ENCODE measurements at places on chromosomes 3 and 15.
A peak's percentile ranks its signal among the peaks of the same experiment; 100 is the strongest.

- no peak for DNase-seq
These were observed 52.7 kb downstream of the SACM1L start for GRCh38 chr3:45741742-45742460.

DNA sequence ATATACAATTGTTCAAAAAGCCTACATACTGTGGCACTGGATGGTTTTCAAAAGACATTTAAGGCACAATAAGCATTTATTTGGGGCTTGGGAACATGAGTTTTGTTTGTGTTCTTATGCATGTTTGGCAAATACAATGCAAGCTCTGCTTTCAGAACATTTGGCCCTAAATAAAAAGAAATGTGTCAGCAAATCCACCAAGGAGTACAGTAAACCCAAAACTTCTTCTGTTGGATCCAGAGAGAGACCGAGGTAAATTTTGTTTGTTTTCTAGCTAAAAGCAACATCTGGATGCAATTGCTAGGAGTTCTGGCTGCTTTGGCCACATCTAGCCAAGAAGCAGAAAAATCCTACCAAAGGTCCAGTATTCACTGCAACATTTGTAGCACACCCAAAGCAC, 168.8 kb downstream of the DCLK3 start:
- no peak for DNase-seq

DNA sequence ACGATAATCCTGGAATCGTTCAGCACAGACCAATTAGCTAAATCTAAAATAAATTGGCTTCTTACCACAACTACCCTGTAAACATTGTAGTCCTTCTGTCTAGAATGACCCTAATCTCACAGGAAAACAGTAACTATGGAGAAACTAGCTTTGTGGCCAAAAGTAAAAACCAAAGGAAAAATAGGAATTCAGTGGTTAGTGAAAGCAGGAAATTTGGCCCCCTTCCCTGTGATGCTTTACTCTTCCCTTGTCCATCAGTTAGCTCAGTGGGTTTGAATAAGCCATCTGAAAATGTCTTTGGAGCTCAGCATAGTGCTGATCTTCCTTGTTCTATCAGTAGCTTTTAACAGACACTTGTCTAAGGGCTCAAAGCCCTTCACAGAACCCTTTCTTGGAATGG, 1.6 kb downstream of the NMD3 start:
- no peak for DNase-seq

DNA sequence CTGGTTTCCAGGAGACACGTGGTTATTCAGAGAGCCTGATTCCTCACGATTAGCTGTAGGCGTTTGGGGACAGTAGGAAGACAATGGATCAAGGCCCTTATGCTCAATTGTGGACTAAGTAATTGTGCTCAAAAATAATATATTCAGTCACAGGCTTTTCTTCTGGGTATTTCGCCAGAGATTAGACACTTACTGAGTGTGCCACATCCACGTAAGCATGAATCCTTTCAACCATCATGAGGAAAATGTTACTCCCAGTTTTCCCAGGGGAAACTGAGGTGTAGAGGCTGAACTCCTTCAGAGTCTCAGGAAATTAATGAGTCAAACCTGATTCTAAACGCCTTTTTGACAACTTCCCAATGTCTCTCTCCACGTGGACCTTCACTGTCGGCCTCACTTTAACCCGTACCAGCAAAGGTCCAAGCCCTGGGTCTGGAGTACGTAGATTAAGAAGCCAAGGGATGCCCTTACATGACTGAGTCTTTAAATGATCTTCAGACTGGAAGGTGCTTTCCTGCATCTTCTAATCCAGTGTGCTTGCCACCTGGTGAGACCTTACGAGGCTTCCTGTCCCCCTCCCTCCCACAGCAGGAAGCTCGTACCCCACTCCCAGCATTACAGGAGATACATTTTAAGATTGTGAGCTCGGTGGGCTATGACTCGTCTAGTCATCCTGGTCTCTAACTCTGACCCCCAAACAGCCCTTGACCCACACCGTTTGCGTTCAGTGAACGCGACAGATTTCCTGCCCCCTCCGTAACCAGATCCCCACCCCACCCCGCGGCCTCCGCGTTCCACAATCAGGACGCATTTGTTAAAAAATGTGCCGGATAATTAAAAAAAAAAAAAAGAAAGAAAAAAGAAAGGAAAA, 1.7 kb downstream of the PKM start:
- DNase-seq: peak; percentile 41

- no peak for DNase-seq
These were observed 321.0 kb upstream of the TGFBR2 start for GRCh38 chr3:30285188-30286006.

GRCh38 chr3:64319391-64319790, 94.1 kb upstream of the PRICKLE2 start:
- DNase-seq: no peak

All from stimulated activated naive CD8-positive, alpha-beta T cell treated with anti-CD3 and anti-CD28 coated beads, Interleukin-15, Interleukin-2, amounts not matched to agents 100 U/mL and 50 U/mL, for 24 hours (primary cell).